ENCODE measurements at places on chromosomes 11 and 22.

DNA sequence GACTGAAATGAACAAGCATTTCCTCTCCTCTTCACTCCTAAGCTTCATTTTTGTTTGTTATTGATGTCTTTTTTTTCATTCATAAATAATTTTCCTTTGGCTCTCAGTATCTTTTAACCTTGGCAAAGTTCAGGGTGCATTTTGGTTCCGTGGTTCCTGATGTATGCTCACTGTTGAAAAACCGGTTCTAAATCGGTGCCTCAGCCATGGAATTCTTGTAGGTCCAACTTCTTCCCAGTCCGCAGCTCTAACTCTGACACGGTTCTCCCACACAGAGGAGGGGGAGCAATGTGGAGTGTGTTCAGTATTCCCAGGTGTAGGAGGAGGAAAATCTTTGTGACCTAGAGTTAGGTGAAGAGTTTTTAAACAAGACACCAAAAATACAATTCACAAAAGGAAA is 12.6 kb upstream of the MS4A15 start:
- no peak for DNase-seq

- no peak for DNase-seq
Measured at GRCh38 chr22:29757096-29757495, 9.7 kb downstream of the ZMAT5 start.

- peak; percentile 27 for DNase-seq
Measured at GRCh38 chr11:10314199-10315072, 9.6 kb downstream of the ADM start.

- DNase-seq: no peak
Measured at GRCh38 chr11:15059132-15059915, 14.1 kb upstream of the CALCB start.

DNA sequence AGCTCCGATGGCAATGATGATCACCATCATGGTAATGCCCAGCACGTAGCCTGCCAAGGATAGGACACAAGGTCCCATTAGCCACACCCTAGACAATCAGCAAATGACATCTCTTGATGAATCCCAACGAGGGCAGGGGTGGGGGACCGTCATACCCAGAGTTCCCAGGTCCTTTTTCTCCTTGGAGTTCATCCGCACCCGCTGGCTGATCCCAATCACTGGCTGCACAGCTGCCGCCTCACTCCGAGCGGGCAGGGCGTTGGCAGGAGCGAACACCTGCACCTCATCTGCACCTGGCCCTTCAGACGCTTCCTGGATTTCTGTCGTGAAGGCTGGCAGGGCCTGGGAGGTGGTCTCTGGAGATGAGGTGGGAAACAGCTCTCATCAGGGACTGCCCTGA is 2.9 kb downstream of the PIK3IP1 start:
- DNase-seq: no peak
